ENCODE measurements at places on chromosomes 2 and 18.

DNA sequence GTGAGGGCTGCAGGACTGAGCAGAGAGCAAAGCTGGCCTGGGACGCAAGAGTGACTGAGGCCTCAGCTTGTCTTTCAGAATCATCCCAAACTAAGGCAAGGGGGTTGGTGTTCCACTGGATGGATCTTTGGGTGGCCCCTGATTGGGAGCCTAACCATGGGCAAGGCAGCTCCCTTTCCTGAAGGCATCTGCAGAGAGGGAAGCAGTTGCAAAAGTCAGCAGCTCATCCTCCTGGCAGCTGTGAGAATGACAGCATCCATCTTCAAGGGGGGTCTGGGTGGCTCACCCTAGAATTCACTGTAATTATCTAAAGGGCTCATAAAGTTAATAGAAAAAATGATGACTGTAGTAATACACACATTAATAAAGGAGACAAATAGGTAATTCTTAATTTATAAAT, 46.5 kb upstream of the RAB31 start:
- no peak overlapping the region for H3K27ac ChIP-seq
- DNase-seq, result peak; percentile 20
- no peak overlapping the region for H3K4me3 ChIP-seq

DNA sequence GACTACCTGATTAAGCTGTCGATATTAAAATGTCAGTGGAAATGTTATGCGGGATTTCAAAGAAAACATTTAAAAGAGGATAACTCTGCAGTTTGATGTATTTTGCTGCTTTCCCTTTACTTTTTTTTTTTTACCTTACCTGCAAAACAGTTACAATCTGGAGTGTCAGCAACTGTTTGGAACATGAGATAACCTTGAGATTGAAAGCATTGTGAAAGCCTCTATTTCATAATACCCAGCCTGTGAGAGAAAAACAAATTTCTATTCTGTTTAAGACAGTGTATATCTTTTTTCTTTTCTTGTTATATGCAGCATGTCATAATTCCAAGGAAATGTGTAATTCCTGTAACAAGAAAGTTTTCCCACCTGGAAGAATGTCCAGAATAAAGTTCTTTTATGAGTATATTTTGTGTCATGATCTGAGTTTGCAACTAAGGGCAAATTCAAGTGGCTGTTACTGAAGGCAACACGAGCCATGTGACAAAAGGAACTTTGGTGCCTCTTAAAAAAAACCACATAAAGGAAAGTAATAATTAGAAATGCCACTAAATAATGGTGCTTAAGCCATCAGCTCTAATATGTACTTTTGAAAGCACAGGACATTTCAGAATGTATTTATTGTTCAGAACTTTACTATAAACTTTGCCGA, 297.0 kb upstream of the DSEL start:
- no peak overlapping the region for H3K27ac ChIP-seq
- no peak for DNase-seq
- no peak overlapping the region for H3K4me3 ChIP-seq
- H3K27me3 ChIP-seq, result no peaks in the 10 kb centered on the region

GRCh38 chr2:200383380-200384110, 77.1 kb downstream of the SPATS2L start:
- H3K27ac ChIP-seq, result no peak overlapping the region
- peaks cover 36% of the 10 kb centered on the region for H3K4me1 ChIP-seq
- 0 out of 2 replicates have a peak, but pooled peaks cover 3% of the 10 kb centered on the region for H3K36me3 ChIP-seq
- no peak overlapping the region for H3K4me3 ChIP-seq
- no peak for DNase-seq

GRCh38 chr18:13376298-13376840, 157.8 kb downstream of the LDLRAD4 start:
- no peak overlapping the region for H3K27ac ChIP-seq
- DNase-seq, result no peak
- no peak overlapping the region for H3K4me3 ChIP-seq

DNA sequence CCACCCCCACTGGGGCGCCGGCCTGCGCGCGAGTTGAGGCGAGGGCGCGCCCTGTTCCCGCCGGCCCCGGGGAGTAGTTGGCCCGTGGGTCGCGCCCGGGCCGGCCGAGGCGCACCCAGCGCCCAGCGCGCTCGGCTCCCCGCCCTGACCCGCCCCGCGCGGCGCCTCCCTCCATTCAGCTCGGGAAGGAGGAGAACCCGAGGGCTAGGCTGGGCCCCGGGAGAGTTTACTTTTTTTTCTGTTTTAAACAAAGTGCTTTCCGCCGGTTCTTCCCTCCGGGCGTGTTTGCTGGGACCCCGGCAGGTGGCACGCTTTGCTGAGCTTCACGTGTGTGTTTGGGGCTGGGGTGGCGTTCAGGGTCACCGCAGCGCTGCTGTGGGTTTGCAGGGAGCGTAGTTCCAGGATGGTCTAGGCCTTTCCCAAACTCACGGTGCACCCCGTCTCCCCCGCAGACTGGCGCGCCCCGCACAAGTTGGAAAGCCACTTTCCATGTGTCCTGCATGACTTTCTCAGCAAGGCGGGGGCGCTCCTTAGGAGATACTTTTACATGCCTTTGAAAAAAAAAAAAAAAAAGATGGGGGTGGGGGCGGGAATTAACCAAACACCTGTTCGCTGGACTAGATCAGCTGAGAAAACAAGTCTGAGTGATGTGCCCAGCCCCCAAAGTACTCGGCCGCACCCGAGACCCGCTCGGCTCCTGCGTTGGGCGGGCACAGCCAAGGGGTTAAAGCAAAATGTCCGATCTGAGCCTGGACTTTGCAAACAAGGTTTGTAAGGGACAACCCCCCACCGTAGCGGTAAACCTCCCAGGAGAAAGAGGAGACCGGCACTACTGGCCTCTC, 825 bp downstream of the ITGA6 start:
- peak; percentile 76 for DNase-seq
- peak overlapping the region; percentile 84 for H3K27ac ChIP-seq
- H3K4me1 ChIP-seq, result peaks cover 25% of the 10 kb centered on the region
- no peaks in the 10 kb centered on the region for H3K36me3 ChIP-seq
- H3K4me3 ChIP-seq, result peak overlapping the region; percentile 90

DNA sequence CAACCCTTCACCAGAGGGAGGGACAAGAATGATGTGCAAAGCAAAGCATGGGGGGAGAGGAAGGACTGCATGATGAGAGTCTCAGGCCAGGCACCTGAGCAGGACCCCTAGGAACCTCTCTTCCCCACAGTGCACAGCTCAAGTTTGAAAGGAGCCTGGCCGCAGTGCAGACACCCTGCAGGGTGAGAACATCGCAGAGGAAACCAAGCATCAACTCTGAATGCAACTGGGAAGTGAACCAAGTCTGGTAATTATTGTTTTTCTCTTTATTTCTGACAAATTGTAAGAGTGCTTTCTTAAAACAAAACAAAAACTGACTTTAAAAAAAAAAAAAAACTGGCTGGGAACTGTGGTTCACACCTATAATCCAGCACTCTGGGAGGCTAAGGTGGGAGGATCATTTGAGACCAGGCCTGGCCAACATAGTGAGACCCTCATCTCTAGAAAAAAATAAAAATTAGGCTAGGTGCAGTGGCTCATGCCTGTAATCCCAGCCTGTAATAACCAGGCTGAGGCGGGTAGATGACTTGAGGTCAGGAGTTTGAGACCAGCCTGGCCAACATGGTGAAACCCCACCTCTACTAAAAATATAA, 15.3 kb downstream of the NPC1 start:
- no peak overlapping the region for H3K27ac ChIP-seq
- H3K27me3 ChIP-seq, result no peaks in the 10 kb centered on the region
- no peaks in the 10 kb centered on the region for H3K36me3 ChIP-seq
- DNase-seq, result no peak
- H3K4me3 ChIP-seq, result no peak overlapping the region
- H3K4me1 ChIP-seq, result peaks cover 15% of the 10 kb centered on the region

GRCh38 chr2:71331581-71332434, at the start of gene ZNF638:
Gene ZNF638, plus strand, starts transcription at chr2:71331782. Its CDS starts 17,173 bp downstream, at chr2:71348955.
- H3K36me3 ChIP-seq, result no peaks in the 10 kb centered on the region
- H3K4me1 ChIP-seq, result peaks cover 11% of the 10 kb centered on the region
- H3K27ac ChIP-seq, result peak within 1 kb of the TSS; percentile 99
- no peaks in the 10 kb centered on the region for H3K27me3 ChIP-seq

DNA sequence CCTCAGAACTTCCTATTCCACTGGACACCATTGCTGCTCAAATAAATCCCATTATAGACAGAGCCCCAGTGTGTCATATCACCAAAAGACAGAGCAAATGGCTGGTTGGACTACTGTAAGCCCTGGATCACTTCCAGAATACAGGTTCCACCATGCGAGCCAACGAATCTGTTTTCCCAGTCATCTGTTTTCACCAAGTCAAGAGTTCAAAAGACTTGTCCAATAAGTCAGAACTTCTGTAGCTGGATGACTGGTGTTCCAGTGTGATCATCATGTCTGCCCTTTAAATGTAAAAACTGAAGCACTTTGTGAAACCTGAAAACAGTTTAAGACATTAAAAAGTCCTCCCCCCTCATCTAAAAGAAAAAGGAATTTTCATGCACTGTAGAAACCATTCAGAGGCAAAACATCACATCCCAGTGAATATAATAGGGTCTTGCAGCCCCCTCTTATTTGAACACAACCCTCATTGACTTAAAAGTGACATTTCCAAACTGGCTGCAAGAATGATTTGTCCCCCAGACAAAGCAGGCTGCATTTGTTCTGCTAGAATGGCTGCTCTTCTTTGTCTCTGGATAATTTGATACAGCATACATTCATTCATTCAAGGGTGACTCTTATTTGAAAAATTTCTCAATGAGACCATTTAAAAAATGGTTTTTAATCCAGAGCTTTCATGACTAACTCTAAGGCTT, 64.6 kb upstream of the TANC1 start:
- no peak overlapping the region for H3K4me3 ChIP-seq
- H3K4me1 ChIP-seq, result no peaks in the 10 kb centered on the region
- no peak for DNase-seq
- no peaks in the 10 kb centered on the region for H3K36me3 ChIP-seq
- no peak overlapping the region for H3K27ac ChIP-seq

DNA sequence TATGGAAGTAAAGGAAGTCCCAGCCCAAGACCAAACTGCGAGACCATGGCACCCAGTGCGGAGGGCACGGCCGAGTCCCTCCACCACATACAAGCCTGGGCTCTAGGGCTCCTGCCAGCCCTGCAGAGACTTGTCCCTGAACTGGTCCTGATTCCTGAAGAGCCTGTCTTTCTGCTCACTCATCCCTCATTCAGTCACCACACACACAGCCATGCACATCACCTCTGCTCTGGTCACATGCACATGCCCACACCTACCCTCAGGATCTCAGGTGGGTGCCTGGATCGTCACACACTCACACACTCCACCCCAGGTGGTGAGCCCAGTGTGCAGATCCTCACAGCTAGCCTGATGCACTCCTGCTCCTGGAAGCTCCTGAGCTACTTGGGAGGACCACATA, 71.4 kb upstream of the LAPTM4A start:
- H3K36me3 ChIP-seq, result no peaks in the 10 kb centered on the region
- H3K27ac ChIP-seq, result no peak overlapping the region
- DNase-seq, result no peak
- H3K4me3 ChIP-seq, result no peak overlapping the region
- H3K27me3 ChIP-seq, result no peaks in the 10 kb centered on the region

- no peaks in the 10 kb centered on the region for H3K4me1 ChIP-seq
- no peaks in the 10 kb centered on the region for H3K27me3 ChIP-seq
- no peak for DNase-seq
- no peak overlapping the region for H3K4me3 ChIP-seq
Measured at GRCh38 chr2:70620020-70620419, 66.4 kb upstream of the TGFA start.

- no peaks in the 10 kb centered on the region for H3K36me3 ChIP-seq
- no peaks in the 10 kb centered on the region for H3K4me1 ChIP-seq
- no peak overlapping the region for H3K27ac ChIP-seq
- no peak overlapping the region for H3K4me3 ChIP-seq
Measured at GRCh38 chr2:53753041-53753440, 14.6 kb upstream of the CHAC2 start.

DNA sequence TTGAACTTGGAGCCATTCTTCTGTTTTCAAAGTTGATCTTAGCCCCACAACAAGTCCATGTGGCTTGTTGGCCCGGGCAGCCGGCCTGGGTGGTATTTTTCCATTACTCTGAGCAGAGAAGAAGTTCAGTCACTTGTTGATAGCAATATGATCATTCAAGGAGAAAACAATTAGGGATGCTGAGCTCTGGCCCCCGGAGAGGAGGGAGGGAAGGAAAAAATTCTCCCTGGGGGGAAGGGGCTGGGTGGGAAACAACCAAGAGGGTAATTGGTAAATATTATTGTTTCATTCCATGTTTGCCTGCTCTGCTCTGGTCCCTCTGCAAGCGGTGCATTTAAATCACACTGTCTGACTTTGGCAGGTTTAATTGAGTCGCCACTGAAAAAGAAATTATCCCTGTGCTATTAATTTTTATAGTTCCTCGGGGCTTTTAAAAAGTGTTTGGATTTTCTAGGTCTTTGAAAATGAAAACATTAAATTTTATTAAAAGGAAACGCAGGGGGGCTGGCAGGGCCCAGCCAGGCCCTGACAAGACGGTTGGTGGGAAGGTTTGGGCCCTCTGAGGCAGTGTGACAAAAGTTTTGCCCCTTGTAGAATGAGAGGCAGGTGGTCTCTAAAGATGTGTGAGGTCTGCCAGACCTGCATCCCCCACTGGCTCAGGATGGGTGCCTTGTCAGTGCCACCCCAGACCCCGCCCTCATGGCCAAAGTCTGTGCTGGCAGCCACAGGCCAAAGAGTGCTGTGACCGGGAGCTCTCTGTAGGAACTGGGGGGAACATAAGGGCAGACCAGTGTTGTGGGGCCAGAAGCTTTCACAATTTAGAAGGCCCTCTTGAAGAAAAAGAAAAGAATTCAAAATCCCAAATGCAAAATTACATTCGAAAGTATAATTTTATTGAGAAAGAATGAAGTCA, 52.5 kb upstream of the SLC14A2 start:
- H3K4me1 ChIP-seq, result 0 out of 2 replicates have a peak, but pooled peaks cover 5% of the 10 kb centered on the region
- H3K36me3 ChIP-seq, result no peaks in the 10 kb centered on the region
- H3K27ac ChIP-seq, result no peak overlapping the region
- H3K4me3 ChIP-seq, result no peak overlapping the region

DNA sequence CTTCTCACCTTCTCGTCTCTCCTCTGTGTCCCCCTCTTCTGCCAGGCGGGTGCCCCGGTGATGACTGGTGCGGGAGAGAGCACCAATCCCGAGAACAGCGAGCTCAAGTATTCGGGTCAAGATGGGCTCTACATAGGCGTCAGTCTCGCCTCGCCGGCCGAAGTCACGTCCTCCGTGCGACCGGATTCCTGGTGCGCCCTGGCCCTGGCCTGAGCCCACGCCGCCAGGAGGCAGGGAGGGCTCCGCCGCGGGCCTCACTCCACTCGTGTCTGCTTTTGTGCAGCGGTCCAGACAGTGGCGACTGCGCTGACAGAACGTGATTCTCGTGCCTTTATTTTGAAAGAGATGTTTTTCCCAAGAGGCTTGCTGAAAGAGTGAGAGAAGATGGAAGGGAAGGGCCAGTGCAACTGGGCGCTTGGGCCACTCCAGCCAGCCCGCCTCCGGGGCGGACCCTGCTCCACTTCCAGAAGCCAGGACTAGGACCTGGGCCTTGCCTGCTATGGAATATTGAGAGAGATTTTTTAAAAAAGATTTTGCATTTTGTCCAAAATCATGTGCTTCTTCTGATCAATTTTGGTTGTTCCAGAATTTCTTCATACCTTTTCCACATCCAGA, 31.3 kb downstream of the GATA6 start:
- H3K36me3 ChIP-seq, result peaks cover 1% of the 10 kb centered on the region
- H3K4me1 ChIP-seq, result peaks cover 10% of the 10 kb centered on the region
- H3K27ac ChIP-seq, result peak overlapping the region; percentile 29
- H3K4me3 ChIP-seq, result no peak overlapping the region

GRCh38 chr2:241199897-241200821, 11.7 kb downstream of the ANO7 start:
- no peak for DNase-seq
- no peaks in the 10 kb centered on the region for H3K27me3 ChIP-seq
- H3K36me3 ChIP-seq, result no peaks in the 10 kb centered on the region
- H3K27ac ChIP-seq, result no peak overlapping the region
- H3K4me3 ChIP-seq, result no peak overlapping the region

GRCh38 chr18:72727776-72728175, 140.0 kb downstream of the NETO1 start:
- H3K4me1 ChIP-seq, result no peaks in the 10 kb centered on the region
- H3K36me3 ChIP-seq, result no peaks in the 10 kb centered on the region
- no peak for DNase-seq
- H3K27me3 ChIP-seq, result no peaks in the 10 kb centered on the region
- H3K4me3 ChIP-seq, result no peak overlapping the region

Data from Caco-2 (cell line).